ENCODE measurements at places on chromosomes 7 and 10.
A peak's percentile ranks its signal among the peaks of the same experiment; 100 is the strongest.

DNA sequence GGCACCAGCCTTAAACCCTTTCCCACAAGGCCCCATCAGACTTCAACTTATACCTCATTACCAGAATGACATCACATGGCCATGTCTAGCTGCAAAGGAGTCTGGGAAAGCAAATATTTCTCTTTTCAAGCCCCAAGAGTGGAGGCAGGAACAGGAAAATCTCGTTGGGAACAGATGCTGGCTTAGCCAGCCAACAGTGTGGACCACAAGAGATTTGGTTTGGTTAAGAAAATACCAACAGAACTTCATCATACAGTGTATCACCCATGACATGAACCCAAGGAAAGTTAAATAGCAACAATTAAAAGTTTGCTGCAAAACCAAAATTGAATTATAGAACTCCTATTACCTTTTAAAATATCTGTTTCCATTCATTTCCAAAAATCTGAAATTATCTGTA, 2.2 kb upstream of the MET start:
- ATAC-seq: no peak

DNA sequence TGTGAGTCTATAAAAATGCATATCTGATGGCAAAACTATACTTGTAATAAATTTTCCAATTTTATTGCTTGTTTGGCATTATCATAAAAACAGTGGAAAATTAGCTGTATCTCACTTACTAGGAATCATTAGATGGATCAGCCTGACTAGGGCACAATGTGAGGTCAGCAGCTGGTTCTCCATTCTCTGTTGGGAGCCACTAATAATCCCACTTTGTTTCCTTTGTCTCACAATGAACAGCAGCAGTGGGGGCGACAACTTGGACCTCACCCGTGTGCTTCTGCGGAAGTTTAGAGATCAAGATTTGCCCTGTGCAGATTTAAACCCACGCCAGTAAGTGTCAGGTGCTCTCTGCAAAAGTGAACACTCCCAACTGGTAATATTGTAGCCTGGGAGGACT, 295.5 kb downstream of the ABCA13 start:
- no peak for ATAC-seq

DNA sequence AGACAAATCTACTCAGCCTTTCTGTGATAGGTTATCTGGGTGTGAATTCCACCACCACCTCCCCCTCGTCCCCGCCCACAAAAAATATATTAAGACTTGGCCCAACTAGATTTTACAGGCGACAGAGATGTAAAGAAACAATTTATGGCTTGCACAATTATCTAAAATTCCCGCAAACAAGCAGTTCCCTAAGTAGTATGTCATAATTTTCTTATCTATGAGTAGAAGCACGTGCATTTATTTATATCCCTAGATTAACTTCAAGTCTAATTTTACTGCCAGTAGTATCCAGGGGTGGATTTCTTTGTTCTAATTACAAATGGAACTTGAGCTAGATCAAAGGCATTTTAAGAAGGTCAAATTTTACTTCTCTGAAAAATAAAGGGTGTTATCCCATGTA, 1.7 kb downstream of the TSPAN12 start:
- ATAC-seq: no peak

DNA sequence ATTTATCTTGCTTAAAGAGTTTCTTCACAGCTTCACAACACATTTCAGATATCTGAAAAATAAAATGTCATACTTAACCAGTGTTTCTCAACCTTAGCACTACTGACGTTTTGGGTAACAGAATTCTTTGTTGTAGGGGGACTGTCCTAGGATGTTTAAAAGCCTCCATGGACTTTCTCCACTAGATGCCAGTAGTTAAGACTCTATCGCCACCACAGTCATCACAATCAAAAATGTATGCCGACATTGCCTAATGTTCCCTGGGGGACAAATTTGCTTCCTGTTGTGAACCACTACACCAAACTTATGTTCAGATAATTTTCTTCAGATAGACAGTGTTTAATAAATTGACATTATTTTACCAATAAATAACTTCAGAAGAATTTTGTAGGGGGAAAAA, 13.4 kb downstream of the NOC3L start:
- ATAC-seq: no peak

GRCh38 chr7:71555758-71556157, 423.8 kb downstream of the GALNT17 start:
- ATAC-seq: no peak

- no peak for ATAC-seq
Observed at GRCh38 chr7:158549616-158550393, 37.8 kb downstream of the PTPRN2 start.

GRCh38 chr10:127175357-127176110, 20.9 kb downstream of the INSYN2A start:
- ATAC-seq: no peak

- no peak for ATAC-seq
Observed at GRCh38 chr10:3774814-3775695, 10.0 kb downstream of the KLF6 start.

GRCh38 chr7:139897422-139898090, 68.5 kb downstream of the TBXAS1 start:
- ATAC-seq: no peak

DNA sequence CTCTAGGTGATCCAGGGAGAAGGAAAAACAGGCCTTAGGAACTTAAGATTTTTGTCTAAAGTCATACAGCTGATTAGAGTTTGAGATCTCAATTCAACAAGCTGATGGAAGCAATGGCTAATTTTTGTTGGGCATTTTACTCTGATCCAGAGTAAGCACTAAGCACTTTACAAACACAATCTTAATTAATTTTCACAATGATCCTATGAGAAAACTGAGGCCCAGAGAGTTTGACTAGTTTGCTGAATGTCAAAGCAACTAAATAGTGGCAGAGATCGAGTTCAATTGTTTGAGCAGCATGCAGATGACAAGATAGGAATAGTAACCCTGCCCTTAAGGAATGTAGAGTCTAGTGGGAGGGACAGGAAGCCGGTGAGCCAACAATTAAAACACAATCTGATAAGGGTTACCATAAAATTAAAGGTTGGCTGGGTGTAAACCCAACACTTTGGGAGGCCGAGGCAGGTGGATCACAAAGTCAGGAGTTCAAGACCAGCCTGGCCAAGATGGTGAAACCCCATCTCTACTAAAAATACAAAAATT, 13.5 kb upstream of the RPEL1 start:
- no peak for ATAC-seq

GRCh38 chr10:88045656-88046415, 182.4 kb downstream of the PTEN start:
- ATAC-seq: no peak

GRCh38 chr10:95675403-95676116, 18.2 kb downstream of the TCTN3 start:
- no peak for ATAC-seq

DNA sequence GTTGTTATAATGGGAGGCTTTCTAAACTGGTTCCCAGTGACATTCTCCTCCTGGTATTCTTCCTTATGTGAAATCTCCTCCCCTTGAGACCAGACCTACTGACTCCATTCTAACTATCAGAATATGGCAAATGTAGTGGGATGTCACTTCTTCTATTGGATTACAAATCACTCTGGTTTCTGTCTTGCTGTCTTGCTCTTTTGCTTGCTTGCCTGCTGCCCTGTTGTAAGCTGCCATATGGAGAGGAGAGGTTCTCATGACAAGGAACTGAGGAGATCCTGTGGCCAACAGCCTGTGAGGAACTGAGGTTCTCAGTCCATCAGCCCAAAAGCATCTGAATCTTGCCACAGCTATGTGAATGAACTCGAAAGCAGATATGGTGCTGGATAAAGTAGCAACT, 4.7 kb upstream of the NRCAM start:
- no peak for ATAC-seq

DNA sequence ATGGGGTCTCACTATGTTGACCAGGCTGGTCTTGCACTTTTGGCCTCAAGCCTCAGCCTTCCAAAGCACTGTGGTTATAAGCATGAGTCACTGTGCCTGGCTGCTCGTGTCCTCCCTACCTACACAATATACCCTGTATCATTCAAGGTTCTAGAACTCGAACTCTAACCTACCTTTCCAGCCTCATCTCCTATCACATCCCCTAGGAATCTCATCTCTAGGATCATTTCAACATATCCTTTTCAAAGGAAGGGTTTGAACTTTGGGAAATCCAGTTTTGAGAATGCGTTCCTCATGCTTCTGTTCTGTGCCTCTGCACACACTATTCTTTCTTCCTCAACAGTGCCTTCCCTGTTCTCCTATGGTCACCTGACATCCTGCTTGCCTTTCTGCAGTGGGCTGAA, 87.8 kb upstream of the RHEB start:
- no peak for ATAC-seq

- ATAC-seq: no peak
Observed at GRCh38 chr7:135553346-135553745, 4.4 kb upstream of the NUP205 start.

- ATAC-seq: no peak
Observed at GRCh38 chr10:59433720-59434428, 71.5 kb upstream of the FAM13C start.

DNA sequence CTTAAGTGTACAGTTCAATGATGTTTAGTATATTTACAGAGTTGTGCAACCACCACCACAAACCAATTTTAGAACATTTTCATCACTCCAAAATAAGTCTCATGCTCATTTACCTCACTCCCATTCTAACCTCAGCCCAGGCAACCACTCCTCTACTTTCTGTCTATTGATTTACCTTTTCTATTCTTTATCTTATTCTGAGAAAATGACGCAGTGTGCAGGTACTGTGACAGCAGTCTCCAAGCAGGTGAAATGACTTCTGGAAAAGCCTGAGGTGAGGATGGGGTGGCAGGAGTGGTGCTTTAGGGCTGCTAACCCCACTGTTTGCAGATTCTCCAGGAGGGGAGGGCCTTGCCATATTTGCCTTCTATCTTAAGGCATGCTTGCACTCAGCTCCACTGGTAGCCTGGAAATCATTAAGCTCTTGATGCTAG, 39.5 kb downstream of the GARS1 start:
- ATAC-seq: no peak

DNA sequence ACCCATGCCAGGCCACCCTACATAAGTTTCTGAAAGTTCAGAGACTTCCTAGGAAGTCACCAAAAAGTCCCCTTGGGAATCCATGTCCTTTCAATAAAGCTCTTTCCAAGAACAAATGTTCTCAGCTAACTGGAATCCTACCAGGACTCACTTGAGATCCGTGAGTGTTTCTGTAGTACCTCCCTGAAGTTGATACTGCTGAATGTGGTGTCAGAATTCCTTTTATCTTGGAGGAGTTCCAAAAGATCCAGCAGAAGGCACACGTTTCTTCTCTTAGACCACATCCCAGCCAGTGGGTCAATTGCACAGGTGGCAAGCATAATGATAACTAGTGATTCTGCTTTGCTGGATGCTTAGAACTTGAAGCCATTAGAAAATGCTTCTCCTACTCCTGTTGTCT, 689.7 kb upstream of the IGFBP3 start:
- no peak for ATAC-seq

DNA sequence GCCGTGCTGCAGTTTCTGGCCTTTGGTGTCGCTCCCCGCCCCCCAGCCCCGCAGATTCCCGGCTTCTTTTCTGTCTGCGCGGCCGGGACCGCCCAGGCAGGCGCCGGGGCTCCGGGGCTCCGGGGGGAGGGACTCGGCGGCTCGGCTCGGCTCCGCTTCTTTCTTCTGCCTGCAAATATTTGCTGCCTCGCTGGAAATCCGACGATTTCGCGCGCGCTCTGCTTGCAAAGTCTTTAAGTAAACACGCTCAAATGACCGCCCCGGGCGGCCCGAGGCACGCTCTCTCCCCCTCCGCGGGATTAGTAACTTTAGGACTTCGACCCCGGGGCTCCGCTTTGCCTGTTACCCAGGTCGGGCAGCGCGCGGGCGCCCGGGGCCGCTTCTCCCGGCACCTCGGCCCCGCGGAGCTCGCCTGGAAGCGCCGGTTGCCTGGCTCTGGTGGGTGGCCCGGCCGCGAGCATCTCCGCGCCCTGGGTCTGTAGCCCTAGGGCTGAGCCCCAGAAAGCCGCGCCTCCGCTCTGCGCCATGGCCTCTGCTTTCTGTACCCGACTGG, 3.9 kb upstream of the GATA3 start:
- ATAC-seq: no peak

GRCh38 chr7:28685242-28685643, 272.9 kb downstream of the TRIL start:
- peak; percentile 8 for ATAC-seq

DNA sequence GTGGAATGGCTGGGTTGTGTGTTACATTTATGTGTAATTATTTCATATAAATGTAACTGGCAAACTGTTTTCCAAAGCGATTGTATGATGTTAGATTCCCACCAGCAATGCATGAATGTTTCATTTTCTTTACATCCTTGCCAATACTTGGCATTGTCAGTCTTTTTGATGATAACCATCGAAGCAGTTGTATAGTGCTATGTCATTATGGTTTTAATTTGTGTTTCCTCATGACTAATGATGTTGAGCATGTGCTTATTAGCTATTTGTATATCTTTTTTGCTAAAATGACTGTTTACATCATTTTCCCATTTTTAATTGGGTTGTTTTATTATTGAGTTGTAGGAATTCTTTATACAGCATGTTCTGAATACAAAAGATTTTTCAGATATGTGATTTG, 22.3 kb downstream of the AHCYL2 start:
- ATAC-seq: no peak

- no peak for ATAC-seq
Observed at GRCh38 chr10:12459762-12460161, 110.4 kb downstream of the CAMK1D start.

- ATAC-seq: no peak
Observed at GRCh38 chr7:111841596-111842205, 279.4 kb upstream of the IMMP2L start.

DNA sequence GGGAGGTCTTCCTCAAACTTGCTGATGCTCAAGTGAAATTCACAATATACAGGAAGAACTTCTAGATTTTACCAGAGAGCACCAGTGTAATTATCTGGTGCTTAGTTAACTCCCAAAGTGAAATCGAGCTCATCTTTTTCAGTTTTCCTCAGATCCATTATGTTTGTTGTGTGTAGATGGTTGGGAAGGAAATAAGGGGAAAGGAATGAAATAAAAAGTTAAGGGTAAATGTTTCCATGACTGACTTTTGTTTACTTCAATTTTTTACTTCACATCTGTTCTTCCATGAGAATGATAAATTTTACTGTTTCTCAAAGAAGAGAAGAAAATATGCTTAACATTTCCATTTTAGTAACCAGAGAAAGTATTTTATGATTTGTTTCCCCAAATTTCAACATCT, 21.3 kb downstream of the FAM107B start:
- no peak for ATAC-seq

GRCh38 chr7:159023206-159023605, 121.5 kb downstream of the VIPR2 start:
- ATAC-seq: no peak

GRCh38 chr7:28705350-28705749, 252.8 kb downstream of the TRIL start:
- ATAC-seq: no peak

DNA sequence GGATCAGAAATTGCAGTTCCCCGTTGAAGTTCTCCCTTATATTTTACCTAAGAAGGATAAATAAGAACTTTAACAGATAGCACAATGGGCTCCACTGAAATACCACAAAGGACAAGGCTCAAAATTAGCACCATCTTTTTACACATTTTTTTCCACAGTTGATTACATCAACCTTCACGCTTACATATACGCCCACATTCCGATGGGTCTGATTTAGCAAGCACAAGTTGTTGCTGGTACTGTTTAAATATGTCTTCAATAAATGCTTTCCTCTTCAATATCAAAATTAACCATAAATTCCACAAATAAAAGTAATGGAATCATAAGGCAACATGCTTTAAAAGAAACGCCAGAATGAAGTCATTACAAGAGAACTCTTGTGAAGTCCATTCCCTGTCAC, 79.5 kb downstream of the NEBL start:
- ATAC-seq: no peak

GRCh38 chr7:136039577-136040345, 62.6 kb upstream of the MTPN start:
- ATAC-seq: no peak

GRCh38 chr7:7504910-7505704, 30.6 kb downstream of the COL28A1 start:
- no peak for ATAC-seq

All from activated CD4-positive, CD25-positive, alpha-beta regulatory T cell treated with anti-CD3 and anti-CD28 coated beads, Interleukin-2, amount 50 U/mL, for 24 hours (primary cell).